Activated gamma-delta T cell treated with Interleukin-2 at 50 U/mL for 16 hours (primary cell): ENCODE measurements at places on chromosomes 13 and 19.

- DNase-seq, result no peak
These were observed 1.4 kb downstream of the DCUN1D2 start for GRCh38 chr13:113489171-113489548.

- DNase-seq, result no peak
These were observed 132.1 kb upstream of the KLF12 start for GRCh38 chr13:74266309-74266708.

DNA sequence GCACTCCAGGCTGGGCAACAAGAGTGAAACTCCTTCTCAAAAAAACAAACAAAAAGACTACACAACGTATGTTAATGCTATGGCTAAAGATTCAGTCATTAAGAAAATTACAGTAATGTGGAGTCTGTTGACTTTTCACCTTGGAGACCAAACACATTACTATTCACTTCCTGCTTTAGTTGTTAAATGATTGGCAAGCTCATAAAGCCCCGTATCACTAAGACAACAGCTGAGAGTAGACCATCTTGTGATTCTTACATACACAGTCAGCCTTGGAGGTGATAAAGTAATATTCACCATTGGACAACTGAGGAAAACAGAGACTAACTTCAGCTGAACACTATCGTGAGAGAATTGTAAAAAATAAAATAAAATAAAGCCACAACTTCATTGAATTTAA, 86.5 kb downstream of the KCTD12 start:
- no peak for DNase-seq

DNA sequence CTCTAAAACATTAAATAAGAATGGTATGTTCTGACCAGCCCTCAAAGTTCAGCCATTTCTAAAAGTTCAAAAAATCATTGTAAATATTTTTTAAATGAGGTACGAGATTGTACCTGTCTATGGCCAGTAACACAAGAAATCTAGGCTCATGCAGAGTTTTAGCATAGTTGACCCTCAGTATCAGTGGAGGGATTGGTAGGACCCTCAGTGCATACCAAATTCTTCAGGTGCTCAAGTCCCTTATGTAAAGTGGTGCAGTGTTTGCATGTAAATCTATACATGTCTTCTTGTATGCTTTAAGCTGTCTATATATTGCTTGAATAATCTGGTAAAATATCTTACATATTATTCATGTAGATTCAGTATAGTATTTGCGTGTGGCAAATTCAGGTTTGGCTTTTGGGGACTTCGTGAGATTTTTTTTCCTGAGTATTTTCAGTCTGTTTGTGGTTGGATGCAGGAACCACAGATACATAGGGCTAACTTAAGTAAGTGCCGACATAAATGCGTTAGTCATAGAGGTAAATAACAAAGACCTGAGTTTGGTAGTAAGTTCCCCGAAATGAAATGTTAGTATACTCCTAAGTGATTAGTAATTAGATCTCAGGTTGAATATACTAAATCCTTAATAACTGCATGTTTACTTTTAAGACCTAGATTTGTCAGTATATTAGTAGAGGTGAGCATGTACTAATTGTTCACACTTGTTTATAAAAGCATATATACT, 7.8 kb downstream of the MIR17HG start:
- DNase-seq, result no peak

DNA sequence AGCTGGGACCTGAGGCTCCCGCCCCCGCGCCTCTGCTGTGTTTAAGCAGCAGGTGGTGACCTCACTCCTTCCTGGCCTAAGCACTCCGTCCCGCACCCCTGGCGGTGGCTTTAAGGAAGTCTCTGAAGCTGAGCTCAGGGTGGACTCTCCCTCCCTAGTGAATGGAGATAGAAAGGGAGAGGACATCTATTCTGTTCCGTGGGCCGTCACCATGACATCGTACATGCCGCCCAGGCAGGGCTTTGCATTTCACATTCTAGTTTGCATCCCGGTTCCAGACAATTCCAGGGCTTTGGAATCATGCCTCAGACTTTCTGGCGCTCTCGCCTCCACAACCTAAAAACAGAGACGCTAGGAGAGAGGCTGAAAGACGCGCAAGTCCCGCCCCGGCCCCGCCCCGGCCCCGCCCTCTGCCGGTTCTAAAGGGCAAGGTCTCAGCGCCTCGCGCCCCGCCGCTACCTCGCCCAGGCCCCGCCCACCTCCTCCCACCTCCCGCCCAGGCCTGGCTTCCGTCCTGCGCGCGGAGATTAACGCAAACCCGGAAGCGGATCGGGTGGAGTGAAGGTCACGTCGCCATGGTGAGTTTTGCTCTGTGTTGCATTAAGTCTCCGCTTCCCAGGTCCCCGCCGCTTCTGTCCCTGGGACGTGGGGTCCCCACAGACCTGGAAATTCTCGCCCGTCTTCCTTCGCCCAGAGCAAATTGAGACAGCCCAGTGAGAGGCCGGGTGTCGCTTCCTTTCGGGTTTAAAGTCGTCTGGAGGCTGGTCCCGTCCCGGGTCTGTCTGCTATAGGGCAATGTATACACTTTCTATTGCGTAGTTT, at the start of gene ZNF808:
TSS of gene ZNF808 (plus strand) at position 535 of the 822 bp plus-strand sequence. CDS start 15,617 bp downstream, outside the sequence.
- peak; percentile 99 for DNase-seq

GRCh38 chr19:1945899-1946298, 4.9 kb downstream of the CSNK1G2 start:
- DNase-seq, result no peak

DNA sequence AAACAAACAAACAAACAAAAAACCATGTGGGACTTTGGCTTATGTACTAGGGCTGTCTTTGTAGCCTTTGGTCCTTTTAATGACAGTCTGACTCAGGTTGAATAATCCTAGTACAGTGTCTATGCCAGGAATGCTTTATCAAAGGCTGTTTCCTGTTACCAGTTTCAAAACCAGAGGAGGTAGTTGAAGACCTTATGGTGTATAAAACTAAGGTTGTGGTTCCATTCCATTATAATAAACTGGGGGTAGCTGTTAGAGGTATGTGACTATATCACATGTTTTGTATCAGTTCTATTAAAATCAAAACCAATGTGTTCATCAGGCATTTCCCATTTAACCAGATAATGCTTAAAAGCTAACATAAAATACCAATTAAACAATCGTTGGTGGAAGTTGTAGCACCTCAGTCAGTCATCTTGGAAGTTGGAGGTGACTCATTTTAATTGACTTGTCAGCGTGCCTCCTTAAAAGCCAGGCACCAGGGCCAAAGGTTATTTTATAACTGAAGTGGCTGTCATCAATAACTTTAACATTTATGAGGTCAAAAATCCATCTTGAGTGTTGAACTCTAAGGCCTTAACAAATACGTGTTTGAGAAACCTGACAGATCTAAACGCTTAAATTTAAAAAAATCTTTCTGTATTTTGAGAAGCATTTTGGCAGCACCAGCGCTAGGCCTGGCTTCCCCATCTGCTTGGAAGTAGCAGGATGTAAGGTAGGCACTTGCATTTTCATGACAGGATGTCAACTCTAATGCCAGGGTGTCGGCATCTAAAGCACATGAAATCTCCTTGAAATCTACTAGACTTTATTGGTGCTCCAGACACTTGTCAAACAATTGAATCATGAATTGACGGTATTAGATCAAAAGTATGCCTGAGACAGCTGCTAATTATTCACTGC, 162.5 kb downstream of the LMO7 start:
- DNase-seq, result no peak

- DNase-seq, result no peak
These were observed 95.1 kb downstream of the CAB39L start for GRCh38 chr13:49348751-49349150.

DNA sequence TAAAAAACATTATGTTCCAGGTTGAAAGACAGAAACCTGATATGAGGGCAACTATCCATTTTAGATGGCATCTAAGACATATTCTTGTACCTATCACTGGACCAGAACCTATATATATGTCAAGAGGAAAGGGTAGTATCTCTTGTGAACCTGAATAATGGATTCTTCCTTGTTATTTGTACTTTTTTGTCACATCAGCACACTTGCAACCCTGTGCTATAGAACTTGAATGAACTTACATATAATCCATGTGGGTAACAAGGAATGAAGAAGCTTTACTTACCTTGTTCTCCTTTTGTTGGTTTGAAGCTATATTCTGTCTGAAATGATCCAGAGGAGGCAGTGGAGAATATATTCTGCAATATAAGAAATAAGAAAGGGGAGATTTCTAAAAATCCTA, 483.7 kb upstream of the ATXN8OS start:
- no peak for DNase-seq

GRCh38 chr19:33677745-33678426, 56.1 kb downstream of the CHST8 start:
- DNase-seq, result no peak

GRCh38 chr13:86318450-86318849, 519.2 kb upstream of the SLITRK6 start:
- no peak for DNase-seq

GRCh38 chr13:30366088-30366487, 56.2 kb upstream of the UBE2L5 start:
- DNase-seq, result no peak

DNA sequence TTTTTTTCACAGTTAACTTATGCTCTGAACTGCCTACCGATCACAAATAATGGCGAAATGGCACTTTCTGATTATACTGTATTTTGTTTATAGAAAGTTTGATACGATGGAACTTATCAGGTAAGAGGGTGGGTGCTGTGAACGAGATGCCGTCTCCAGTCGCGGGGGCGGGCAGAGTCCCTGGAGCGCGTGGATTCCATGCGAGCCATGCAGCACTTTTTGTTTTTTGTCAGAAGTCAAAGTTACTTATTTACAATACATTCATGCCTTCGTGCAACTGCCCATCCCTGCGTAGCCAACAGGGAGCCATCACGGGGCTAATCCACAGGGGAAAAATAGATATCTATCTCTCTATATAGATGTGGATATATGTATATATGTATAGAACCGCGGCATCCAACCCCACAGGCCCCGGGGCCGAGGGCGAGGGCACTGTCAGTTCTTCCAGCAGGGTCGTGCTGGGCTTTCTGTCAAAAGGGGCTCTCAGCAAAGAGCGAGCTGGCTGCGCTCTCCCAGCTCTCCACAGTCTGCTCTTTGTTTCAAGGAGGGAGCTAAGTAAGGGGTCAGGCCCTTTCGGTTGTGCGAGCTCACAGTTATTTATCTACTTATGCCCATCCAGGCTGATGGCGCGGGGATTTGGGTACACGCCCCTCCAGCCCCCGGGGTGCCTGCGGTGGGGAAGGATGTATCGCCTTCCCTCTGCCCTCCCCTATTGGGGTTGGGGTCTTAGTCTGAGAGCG, 3.4 kb downstream of the SLITRK1 start:
- DNase-seq, result no peak

DNA sequence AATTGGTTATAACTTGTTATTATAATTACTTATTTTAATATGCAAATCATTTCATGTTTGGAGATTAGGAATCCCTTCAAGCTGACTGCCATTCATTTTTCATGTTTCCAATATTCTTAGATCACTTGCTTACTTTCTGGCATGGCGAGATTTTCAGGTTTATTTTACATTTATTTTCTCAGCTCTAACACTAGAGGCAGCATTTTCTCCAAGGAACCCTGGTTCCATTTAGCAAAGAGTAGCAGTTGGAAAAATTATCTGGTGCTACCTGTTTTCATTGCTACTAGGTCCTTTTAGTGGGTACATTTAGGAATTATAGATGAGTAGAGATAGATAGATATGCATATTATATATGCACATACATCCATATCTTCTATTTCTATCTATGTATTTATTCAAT, 90.9 kb upstream of the TRPC4 start:
- no peak for DNase-seq

DNA sequence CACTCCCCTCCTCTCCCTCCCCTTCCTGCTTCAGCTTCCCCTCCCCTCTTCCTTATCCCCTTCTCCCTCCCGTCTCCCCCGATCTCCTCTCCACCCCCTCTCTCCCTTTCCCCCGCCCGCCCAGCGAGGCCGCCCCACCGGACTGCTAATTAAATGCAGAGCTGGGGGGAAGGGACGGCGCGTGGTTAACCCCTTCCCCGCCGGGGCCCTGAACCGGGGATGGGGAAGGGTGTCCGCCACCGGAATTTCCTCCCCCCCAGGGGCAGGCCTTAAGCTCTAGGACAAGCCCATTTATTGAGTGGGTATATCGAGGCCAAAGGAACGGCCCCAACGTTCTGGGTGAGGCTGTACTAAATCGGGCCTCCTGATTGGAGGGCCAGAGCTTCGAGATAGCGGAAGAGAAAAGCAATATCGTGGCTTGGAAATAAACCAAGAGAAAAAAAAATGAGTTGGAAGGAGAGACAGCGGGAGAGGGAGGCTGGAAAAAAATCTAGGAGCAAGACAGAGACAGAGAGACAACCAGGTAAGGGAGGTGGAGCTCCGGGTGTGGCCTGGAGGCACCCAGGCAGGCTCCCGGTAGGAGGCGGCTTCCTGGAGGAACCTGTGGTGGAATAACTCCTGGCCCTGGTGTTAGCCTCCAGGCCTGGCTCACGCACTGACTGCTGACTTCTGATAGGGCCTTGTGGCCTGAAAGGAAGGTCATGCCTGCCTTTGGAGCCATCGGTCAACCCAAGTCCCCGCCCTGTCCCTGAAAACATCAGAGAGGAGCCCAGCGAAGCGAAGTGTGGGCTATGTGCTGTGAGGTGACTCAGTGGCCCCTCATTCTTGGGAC, 11.6 kb upstream of the JUND start:
- DNase-seq, result no peak

- no peak for DNase-seq
These were observed 1.7 kb downstream of the MCF2L start for GRCh38 chr13:112970552-112971287.

DNA sequence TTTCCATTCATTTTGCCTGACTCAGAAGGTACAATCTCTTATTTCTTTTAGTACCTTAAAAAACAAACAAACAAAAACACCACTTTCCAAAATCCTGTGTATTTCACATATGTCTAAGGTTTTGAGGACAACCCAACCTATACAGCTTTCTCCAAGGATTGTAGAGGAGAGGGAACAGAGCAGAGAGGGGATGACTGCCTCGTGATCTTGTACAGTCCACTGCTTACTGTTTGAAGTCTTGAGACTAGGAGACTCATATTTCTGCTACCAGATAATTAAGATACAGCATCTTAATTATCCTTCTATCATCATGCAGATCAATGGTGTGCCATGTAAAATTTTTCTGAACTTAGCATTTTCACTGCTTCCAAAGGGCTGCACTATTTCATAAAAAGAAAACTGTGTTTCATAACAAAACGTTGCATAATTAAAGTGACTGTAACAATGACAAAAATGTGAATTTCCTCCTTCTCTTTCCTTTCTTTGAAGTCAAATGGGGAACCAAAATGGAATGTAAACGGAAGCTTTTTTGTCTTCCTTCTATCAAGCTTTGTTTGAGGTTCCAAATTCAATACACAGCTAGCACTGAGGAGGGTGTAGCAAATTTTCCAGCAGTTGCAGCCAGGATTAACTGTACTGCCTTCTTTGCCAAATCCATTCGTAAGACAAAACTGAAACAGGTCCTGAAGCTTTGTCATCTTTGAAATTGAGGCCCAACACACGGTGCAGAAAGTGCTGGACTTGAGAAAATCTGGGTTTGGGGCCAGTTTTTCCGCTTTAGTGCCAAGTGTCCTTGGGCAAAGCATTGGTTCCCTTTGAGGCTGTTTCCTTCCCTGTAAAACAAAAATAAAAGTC, 34.9 kb upstream of the RCBTB2 start:
- no peak for DNase-seq

- no peak for DNase-seq
These were observed 25.9 kb downstream of the IGFL2 start for GRCh38 chr19:46173886-46174480.
